Activated CD4-positive, CD25-positive, alpha-beta regulatory T cell (primary cell): ENCODE measurements at places on chromosomes 4 and X.

- DNase-seq = no peak
Measured at GRCh38 chr4:78320349-78320935, 231.1 kb upstream of the ANXA3 start.

- DNase-seq = no peak
Measured at GRCh38 chr4:7186516-7187167, 5.7 kb upstream of the SORCS2 start.

GRCh38 chrX:110805303-110805702 is 9.7 kb upstream of the CHRDL1 start:
- no peak for DNase-seq

- DNase-seq = no peak
Measured at GRCh38 chrX:14529290-14529989, at the start of gene GLRA2. TSS of gene GLRA2 (plus strand) at chrX:14529536. CDS start at chrX:14530058, 522 bp downstream.

DNA sequence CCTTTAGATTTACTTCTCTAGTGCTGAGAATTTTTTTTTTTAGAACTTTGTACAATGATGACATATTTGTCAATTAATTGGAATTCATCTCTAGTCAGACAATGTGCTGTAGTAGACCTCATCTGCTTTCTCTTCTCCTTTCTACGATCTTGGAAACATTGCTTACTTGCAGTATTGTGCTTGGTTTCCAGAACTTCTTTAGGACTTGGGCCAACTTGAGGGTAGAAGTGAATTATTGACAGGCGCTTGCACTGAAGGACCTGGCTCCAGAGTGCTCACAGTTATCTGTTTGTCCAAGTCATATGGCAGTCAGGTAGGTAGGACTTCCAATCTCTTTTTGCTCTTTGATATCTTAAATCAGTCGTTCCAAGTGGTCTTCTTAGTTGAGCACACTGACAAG is 39.6 kb downstream of the FNIP2 start:
- no peak for DNase-seq

DNA sequence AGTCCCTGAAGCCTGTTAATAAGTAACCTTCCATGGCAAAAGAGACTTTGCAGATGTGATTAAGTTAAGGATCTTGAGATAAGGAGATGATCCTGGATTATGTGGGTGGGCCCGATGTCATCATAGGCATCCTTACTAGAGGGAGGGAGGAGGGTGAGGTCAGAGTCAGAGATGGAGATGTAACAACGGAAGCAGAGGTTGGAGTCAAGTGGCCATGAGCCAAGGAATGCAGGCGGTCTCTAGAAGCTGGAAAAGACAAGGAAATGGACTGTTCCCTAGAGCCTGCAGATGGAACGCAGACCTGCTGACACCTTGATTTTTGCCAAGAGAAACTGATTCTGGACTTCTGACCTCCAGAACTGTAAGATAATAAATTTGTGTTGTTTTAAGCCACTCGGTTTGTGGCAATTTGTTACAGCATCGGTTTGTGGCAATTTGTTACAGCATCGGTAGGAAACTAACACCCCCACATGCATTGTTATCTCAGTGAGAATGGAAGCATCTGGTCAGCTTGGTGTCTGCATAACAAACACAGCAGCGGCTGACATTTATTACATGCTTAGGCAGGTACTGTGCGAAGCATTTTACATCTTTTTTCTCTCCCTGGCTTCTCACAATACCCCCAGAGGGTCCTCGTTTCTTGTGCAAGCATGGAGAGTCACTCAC is 55.6 kb downstream of the CLDN34 start:
- no peak for DNase-seq

DNA sequence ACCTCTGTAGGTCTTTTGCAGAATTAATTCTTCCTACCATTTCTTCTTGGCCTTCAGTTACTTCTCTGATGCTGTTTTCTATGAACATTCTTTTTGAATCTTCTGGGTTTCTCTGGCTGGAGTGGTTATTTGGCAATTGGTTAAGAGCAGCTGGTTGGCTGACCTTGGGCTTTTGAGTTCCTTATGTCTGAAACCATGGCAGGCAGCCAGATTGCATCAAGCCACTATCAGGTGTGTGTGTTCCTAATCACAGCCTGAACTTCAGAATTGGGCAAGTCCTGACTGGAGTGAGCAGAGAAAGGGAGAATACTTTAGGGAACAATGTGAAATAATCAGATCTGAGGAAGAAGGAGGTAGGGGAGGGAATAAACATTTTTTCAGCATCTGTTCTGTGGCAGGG is 90.2 kb downstream of the ARHGAP10 start:
- no peak for DNase-seq

DNA sequence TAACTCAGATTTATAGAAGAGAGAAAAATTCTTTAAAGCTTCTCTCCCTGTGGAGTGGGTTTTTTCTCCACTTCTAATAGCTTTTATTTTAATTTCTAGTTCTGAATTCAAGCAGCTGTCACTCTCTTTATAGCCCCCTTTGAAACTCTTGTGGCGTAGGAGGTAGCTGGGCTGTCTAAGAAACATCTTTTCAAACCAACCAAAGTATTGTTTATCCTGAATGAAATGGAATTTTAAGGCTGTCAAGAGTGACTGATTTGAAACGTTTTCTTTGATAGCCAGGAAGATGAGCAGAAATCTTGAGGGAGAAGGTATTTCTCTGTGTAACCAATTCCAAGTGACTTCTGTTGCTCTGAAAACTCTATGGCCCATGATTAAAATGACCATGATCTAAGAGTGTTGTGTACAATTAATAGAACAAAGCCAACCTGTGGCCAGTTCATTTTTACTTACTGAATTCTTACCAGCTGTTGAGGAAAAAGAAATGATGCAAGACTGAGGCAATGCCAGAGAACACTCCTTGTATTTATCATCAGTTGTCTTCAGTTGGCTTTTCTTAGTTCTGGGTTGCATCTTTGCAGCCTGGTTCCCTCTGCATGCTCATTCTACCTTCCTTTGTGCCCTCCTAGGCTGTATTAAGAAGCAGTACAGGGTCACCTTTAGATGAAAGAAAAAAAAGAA is 298.4 kb downstream of the ARHGAP10 start:
- DNase-seq = no peak

- no peak for DNase-seq
Measured at GRCh38 chr4:179225594-179225993, 1783.4 kb upstream of the AGA start.

- no peak for DNase-seq
Measured at GRCh38 chr4:41413670-41414411, 124.1 kb upstream of the LIMCH1 start.

GRCh38 chr4:93127489-93127888 is 701.1 kb upstream of the ATOH1 start:
- DNase-seq = no peak

- no peak for DNase-seq
Measured at GRCh38 chr4:80471756-80472155, 136.2 kb downstream of the CFAP299 start.

DNA sequence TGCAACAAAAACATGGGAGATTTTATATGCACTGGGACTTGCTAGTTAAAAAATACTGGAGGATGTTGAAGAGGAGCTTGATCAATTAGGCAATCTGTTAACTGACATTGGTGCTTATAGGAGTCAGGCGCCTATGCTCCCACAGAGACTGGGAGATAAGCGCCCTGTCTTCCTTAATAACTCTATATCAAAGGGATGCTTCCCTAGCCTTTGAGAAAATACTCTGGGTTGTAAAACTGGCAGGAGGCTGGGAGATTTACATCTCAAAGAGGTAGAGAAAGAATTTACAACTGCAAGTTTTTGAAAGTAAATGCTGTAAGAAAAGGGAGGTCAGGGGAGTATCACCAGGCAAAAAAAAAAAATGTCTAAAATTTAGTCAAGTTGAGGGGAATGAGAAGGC is 325.4 kb downstream of the PCDH10 start:
- DNase-seq = no peak

DNA sequence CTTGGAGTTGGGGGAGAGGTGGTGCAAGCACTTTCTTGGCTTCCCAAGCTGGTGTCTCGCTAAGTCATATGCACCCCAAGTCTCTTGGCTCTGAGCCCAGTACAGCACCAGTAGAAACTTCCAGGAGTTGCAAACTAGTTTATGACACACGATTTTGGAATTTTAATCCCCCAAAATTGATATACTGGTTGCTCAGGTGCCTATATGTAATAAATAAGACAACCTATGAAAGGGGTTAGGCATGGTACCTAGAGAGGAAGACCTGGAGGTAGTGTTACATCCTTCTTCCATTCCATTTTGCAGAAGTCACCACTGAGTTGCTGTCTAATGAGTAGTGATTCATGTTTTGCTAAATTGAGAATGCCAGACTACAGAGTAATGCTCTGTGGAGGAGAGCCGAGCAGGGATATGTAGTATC is 4.3 kb upstream of the SLC4A4 start:
- no peak for DNase-seq

GRCh38 chrX:27728291-27728690 is 79.5 kb upstream of the MAGEB10 start:
- no peak for DNase-seq

- no peak for DNase-seq
Measured at GRCh38 chr4:186699881-186700397, 23.7 kb downstream of the FAT1 start.

DNA sequence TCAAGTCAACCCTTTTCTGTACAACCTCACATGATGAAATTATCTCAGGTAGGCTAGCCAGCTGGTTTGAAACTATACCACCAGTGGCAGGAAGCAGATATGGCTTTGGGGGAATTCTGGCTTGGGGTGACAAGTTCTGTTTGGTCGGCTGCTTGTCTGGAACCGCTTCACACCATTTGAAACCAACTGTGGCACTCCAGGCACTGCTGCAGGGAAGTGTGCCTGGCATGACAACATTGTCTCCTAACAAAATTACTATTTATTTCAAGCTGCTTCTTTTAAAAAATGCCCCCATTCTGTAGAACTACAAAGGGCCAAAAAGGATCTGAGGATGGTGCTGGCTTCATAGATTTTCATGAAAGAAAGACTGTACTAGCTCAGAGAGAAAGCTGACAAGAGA is 37.1 kb upstream of the GPM6B start:
- no peak for DNase-seq

- no peak for DNase-seq
Measured at GRCh38 chr4:184953971-184954370, 64.3 kb upstream of the HELT start.

GRCh38 chr4:163598028-163598427 is 103.5 kb downstream of the TMA16 start:
- no peak for DNase-seq

- no peak for DNase-seq
Measured at GRCh38 chrX:13892856-13893255, 76.0 kb upstream of the GPM6B start.

GRCh38 chrX:54237014-54237413 is 54.0 kb upstream of the FAM120C start:
- no peak for DNase-seq

GRCh38 chr4:102438396-102439235 is 62.5 kb upstream of the NFKB1 start:
- DNase-seq = no peak

GRCh38 chr4:2925496-2925895 is 37.7 kb downstream of the NOP14 start:
- no peak for DNase-seq

DNA sequence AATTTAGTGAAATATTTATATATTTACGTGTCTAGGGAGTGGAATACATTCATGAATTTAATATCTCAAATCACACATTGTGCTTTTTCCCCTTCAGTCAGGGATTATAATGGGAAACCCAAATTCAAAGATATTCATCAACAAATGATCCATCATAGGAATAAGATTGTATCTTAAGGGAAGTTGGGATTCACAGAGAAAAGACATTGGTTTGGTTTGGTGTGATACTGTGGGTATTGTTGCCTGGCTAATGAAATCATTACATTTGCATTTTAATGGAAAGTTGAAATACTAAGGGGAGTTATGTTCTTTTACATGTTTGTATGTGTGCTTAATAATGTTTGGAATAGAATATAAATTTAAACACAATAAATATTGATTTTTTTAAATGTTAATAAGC is 1.7 kb downstream of the TET2 start:
- no peak for DNase-seq

- no peak for DNase-seq
Measured at GRCh38 chr4:108628411-108628810, 8.0 kb downstream of the RPL34 start.

GRCh38 chr4:121900132-121900983 is 30.1 kb upstream of the BBS7 start:
- DNase-seq = peak; percentile 2

GRCh38 chrX:150730719-150731118 is 37.5 kb downstream of the MTMR1 start:
- DNase-seq = no peak
